Stimulated activated CD4-positive, alpha-beta T cell treated with anti-CD3 and anti-CD28 coated beads, Interleukin-4, amount 100 ng/mL, for 48 hours (primary cell): ENCODE measurements at places on chromosomes 6 and 20.

DNA sequence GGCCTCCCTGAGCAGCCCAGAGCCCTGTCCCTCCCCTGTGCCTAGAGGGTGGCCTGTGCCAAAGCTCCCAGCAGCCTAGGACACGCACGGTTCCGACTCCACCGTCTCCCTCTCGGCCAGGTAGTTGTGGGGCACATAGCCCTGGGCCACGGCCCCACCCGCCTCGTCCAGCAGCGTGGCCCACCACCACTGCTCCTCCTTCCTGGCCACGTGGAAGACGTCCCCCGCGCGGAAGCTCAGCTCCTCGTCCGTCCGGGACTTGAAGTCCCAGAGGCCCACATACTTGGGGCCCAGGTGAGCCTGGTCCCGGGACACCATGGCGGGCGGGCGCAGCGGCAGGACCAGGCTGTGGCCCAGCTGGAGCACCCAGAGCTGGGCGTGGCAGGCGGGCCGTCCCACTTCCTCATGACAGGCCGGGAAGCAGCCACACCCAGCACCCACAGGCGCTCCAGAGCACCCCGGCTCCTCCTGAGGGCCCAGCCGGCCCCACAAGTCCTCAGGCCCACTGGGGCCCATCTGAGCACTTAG is at the start of gene PTK6:
TSS of gene PTK6 (minus strand) at position 380 of the 528 bp plus-strand sequence. CDS start at position 318, 62 bp downstream.
- peak; percentile 44 for DNase-seq

- no peak for DNase-seq
Observed at GRCh38 chr6:404685-405423, 13.3 kb downstream of the IRF4 start.

DNA sequence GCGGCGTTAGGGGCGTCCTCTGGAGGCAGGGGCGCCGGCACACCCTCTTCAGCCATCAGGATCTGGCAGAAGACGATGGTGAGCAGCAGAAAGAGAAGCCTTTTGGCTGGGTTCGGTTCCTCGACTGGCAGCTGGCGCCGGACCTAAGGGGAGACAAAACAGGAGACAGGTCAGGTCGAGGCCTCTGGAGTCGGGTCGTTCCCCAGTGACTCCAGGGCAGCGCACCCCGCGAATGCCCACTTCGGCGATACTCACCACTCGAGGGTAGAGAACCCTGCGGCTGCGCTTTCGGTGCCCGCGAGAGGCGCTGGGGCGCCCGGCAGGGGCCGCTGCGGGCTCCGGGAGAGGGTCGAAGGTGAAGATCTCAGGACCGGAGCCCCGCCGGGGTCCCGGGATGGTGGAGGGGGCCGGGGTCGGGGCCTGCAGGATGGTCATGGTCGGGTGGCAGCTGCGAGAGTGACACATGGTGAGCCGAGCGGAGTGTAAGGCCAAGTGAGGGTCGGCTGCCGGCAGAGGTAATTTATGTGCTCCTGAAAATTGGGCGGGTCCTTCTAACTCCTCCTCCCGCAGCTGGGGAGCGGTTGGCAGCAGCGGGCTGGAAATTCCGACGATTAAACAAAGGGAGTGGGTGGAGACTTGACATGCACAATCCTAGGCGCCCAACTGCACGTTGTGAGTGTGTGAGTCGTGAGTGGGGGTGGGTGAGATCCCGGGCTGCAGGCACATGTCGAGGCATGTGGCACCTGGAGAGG is at the start of gene IER3:
TSS of gene IER3 (minus strand) at position 494 of the 752 bp plus-strand sequence. CDS start at position 465, 29 bp downstream.
- DNase-seq = peak; percentile 81

DNA sequence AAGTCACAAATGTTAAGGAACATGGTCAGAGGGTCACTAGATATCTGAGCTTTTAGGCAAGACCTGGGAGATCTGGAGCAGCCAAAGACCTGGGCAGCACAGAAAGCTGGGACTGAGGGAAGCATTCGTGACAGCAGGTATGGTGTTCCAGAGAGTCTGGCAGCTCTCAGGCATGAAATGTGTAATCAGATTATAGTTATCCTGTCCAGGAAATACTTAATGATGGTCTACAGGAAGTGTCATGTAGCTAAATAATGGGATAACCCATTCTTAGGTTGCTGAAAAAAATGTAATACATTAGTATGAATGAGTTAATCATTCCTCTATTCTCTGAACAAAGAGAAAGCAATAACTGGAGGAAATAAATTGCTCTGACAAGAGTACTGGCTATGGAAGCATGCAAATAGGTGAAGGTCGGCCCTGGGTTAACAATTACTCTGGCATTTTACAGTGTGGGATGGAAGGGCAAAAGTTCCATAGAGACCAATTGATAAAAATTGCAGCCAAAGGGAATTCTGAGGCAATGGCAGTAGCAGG is 740.5 kb downstream of the CBLN4 start:
- DNase-seq = no peak

GRCh38 chr6:28841290-28841689 is 82.5 kb downstream of the TRIM27 start:
- DNase-seq = no peak

DNA sequence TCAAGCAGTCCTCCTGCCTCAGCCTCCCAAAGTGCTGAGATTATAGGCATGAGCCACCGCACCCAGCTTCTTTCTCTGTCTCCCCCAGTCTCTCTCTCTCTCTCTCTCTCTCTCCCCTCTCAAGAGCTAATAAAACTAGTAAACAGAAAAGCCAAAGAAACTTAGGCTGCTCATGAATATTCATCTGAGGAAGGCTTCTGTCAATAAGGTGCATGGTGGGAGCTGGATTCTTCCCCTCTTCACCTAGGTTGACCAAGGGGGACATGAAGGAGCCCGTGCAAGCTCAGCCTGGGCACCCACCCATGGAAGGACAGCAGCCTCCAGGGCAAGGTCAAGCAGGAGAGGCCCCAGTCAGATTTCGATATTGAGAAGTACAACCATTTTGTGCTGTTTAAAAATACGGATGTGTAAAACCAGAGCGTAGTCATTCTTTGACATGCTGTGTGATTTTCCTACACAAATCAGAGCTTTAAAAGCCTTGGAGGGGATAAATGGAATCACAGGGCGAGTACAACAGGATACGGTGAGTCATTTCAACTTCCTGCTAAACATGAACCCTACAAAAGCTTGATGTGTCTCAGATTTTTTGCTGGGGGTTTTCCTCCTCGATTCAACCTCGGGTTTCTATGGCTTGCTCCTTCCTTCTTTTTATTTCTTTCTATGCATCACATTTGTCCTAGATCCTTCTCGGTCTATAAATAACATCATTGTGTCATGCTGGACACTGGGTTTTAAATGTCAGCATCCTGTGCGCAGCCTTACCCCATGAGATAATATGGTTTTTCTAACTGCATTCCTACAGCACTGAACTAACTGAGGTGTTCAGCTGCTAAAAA is 368.9 kb upstream of the JARID2 start:
- no peak for DNase-seq

- DNase-seq = no peak
Observed at GRCh38 chr6:158643836-158644230, 710 bp downstream of the DYNLT1 start.

DNA sequence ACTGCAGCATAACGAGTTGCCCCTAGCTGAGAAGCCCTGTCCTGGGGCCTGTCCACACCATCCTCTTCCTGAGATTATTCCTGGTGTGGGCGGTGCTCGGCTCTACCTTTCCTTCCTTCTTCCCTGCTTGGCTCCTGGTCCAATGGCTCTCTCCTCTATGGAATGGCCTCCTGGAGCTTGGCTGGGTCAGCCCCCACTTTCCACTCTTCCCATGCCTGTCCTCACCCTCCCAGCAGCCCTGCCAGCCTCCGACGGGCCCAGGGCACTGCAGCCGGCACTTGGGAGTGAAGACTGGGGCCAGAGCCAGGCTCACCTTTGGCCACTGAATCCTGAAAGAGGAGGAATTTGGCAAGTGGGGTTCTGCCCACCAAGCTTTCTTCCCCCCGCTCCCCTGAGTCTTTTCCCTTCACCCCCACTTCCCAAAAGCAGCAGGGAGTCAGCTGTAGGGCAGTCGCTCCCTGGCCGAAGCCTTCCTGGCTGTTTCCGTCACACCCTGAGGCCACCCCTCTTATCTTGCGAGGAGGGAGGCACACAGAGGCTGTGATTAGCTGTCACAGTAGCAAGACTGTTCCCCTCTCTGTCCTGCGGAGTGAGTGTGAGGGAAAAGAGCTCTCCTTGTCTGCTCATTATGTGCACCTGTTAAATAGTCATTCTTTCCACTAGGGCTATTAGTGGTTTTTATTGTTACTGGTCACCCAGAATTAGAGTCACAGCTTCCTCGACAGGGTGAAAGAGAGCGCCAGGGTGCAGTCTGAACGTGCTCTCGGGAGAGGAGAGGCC is 6.3 kb upstream of the CDSN start:
- DNase-seq = no peak

DNA sequence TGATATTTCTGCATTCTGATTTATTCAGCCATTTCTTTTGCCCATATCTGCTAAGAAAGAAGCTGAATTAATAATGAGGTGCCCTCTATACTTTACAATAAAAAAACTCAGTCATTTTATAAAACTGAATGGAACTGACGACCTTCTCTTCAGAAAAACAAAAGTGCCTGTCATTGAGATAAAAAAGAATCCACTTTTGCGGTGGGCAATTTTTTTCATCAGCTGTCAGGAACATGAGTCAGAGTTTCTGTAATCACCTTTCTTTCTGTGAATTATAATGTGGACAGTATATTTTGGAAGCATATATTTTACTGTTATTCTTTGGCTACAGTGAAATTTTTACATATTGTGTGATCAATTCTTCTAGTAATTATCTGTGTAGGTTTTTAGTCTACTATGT is 33.4 kb downstream of the IL20RA start:
- DNase-seq = no peak

DNA sequence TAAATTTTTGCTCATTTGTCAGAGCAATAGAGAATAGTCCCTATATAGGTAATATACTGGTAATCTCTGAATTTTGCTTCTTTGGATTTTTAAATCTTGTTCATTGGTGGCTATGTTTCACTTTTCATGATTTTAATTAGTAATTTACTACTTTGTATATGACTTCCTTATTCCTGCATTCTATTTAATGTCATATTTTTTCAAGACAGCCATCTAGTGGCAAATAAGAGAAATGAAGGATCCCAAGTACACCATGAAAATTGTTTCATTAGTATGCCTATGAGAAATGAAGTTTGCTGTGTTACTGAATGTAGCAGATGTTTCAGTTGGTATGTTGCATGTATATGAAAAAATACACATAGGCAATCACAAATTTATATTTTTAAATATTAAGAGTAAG is 82.4 kb downstream of the ZNF292 start:
- no peak for DNase-seq

DNA sequence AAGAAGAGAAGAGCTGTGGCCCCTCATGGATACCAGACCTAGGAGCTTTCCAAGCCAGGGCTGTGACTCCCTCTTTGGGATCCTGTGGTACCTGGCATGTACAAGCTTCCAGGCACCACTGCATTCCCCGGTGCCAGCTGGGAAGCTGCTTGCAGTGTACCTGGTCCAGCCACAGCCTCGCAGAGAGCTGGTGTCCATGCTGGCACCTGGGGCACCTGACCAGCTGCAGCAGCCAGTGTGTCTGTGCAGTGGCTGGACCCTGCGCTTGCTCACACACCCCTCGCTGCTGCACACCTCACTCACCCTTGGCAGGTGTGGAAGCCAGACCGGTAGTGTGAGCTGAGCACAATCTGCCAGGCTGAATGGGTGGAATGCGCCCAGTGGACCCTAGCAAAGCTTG is 190.9 kb upstream of the MAN1A1 start:
- no peak for DNase-seq

DNA sequence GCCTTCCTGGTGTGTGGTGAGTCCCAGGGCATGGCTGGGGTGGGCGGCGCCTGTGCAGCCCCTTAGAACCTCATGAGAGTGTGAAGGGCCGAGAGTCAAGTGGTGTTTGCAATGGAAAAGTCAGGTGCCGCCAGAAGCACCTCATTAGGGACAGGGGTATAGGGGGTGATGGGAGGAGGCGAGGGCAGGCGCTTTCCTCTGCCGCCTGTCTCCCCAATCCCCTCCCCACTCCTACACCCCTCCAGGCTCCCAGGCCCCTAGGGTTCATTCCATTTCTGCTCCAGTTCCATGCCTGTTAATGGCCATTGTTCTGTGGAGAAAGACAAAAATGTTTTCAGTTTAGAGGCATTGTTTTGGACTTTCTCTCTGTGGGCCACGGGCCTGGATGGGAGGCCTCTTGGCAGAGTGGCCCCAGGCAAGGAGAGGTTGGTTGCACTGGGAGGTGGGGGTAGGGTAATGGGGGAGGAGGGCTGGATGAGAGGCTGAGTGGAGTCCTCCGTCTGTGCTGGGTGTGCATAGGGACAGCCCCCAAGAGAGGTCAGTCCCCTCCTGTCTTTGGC is 21.4 kb upstream of the SCUBE3 start:
- no peak for DNase-seq

DNA sequence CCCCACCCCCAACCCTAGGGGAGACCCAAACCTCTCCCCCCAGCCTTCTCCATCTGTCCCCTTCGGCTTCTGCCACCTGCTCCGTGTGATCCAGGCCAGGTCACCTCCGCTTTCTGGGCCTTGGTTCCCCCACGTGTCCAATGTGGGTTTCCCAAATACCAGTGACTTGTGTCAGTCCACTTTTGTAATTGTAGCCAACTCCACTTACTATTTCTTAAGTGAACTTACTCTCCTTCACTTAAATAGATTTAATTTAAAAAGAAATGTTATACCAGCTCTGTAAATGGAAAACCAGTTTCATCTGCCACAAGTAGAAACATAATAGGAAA is 10.0 kb upstream of the FAM110A start:
- DNase-seq = no peak

- no peak for DNase-seq
Observed at GRCh38 chr6:89637960-89638319, 607 bp downstream of the LYRM2 start.

DNA sequence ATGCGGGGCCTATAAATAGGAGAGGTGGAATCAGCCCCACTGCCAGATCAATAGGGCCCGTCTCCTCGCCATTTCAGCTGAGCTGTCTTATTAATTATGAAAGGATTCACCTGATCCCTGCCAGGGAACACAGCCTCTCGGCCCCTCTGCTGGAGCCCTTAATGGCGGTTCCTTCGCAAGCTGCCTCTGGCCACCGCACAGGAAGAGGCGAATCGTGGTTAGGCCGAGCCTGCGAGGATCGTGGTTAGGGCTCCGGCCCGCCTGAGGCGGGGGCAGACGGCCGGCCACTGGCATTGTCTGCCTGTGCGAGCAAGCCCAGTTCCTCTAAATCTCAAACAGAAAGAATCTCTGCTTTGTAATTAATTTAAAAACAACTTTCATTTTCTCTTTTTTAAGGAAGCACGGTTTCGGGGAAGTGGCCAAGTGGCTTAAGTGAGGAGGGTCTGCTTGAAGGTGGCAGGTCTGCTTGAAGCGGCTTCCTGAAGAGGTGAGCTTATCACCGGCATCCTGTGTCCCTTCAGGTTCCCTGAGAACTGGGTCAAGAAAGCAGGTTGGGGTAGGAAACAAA is 9.2 kb downstream of the NRN1 start:
- no peak for DNase-seq

DNA sequence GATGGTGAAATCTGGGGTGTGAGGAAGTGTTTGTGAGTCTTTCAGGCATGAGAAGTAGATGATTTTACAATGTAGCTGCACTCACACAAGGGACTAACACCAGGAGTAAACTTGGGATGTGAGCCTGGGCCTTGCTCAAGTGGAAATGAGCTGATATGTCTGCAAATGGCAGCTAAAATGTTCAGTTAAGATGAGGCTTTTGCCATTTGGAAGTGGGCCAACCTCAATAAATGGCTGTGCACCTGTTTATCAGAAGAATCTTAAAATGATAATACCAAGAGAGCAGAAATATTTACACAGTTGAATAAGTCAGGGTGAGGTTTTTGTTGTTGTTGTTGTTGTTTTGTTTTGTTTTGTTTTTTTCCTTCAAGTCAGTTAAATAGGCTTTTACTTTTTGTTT is 25.7 kb upstream of the KLHL31 start:
- no peak for DNase-seq
